ENCODE measurements at places on chromosomes 5 and 9. TPM values are rescaled to one million over a fixed set of nuclear protein-coding genes. Genes with fewer than 3 reads are reported as not detected.

- DNase-seq, result no peak
Measured at GRCh38 chr5:122937914-122938313, 92.5 kb downstream of the SNX24 start.

DNA sequence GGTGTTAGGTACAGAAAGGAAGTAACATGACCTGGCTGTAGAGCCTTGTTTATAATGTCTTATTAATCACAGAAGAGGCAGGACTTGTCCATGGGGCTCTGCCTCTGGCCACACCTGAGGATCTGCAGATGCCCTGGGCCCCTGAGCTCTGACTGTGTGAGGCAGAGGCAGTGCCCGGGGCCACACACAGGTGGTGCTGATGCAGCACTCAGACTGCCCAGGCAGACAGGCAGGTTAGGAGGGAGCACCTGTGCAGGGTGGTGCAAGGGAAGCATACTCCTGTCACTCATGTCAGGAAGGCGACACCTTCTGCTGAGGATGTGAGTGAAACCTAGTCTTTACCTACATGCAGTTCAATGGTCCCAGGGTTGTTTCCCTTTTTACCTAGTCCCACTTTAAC lies 88.7 kb downstream of the CFAP90 start:
- no peak for DNase-seq

Gene LRRC70
- 7.6 TPM for polyA plus RNA-seq

DNA sequence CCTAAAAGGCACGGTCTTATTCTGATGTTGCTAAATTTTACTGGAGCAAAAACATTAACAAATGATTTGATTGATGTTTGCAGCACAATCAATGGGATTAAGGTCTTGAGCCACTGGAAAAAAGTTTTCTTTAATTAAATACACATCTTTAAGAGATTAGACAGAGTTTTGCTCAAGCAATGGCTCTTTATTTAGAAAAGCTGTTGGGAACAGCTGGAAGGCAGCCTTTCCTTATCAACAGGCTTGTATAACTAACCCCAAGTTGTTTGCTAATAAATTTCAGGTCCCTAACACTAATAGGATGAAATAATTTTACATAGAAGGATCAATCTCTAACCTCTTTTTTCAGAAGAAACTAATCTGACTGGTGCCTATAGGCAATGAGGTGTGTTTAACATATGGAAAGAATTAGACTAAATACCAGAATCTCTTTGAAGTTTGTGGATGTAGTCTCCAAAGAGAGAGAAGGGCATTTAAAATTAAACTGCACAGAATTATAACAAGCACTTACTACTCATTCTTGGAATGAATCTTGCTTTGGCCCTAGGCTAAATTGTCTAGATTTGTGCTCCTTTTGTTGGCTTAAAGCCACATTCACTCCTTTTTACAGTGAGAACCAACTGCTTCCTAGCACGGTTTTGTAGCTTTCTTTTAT lies 67.3 kb upstream of the TNFAIP8 start:
- no peak for DNase-seq

DNA sequence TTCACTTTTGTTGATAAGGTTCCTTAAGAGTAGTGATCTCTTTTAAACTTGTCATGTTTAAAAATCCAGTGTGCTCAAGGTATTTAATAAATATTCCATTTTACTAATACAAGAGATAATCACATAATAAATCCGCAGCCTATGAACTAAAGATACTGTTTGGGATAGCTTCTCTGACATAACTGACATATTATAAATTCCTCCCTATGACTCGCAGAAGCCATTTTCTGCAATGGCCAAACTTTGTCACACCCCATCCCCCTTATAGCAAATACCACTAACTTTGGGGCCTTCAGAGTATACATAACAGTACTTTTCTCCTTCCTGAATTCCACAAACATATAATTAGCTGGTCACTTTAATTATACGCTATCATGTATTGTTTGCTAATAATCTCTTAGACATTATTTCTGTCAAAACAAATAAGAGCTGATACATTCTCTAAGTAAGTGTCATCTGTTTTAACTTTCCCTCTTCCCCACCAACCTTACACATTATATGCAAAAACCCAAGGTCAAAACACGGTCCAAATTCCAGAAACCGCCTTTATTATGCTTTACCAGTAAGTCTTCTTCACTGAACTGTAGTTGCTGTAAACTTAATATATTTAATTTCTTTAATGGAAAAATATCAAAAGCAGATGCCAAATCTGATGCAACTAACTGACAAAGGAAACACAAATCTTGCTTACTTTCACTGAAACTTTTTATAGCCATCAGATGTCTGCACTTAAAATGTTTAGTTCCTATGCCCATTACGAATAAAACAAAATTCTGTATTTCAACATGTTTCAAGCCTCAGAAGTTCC lies 971 bp downstream of the TMEM267 start:
- DNase-seq, result peak; percentile 2

DNA sequence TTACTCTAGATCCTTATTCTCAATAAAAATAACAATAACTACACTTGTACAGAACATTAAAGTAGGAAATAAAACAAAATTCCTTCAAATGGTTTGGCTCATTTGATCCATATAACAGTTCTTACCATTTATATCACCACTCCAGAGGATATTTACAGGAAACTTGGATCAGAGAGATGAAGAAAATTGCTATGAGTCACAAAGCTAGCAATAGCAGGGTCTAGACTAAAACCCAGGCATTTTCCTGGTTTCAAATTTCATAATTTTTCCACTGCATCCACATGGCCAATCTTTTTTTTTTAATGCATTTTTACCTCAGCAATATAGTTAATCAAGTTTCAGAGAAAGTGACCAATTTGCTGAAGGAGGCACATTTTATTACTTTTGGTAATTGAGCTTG lies 299.2 kb downstream of the ELAVL2 start:
- no peak for DNase-seq

DNA sequence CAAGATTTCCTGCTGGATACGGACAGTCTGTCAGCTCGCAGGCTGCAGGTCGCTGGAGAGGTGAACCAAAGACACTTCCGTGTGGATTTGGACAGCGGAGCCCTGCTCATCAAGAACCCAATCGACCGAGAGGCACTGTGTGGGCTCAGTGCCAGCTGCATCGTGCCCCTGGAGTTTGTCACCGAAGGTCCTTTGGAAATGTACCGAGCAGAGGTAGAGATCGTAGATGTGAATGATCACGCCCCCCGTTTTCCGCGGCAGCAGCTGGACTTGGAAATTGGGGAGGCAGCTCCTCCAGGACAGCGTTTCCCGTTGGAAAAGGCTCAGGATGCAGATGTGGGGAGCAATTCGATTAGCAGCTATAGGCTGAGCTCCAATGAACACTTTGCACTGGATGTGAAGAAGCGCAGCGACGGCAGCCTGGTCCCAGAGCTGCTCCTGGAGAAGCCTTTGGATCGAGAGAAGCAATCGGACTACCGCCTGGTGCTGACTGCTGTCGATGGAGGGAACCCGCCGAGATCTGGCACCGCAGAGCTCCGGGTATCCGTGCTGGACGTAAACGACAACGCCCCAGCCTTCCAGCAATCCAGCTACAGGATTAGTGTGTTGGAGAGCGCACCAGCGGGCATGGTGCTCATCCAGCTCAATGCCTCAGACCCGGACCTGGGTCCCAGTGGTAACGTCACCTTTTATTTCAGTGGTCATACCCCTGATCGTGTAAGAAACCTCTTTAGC lies 658 bp downstream of the PCDHGC4 start:
- no peak for DNase-seq

DNA sequence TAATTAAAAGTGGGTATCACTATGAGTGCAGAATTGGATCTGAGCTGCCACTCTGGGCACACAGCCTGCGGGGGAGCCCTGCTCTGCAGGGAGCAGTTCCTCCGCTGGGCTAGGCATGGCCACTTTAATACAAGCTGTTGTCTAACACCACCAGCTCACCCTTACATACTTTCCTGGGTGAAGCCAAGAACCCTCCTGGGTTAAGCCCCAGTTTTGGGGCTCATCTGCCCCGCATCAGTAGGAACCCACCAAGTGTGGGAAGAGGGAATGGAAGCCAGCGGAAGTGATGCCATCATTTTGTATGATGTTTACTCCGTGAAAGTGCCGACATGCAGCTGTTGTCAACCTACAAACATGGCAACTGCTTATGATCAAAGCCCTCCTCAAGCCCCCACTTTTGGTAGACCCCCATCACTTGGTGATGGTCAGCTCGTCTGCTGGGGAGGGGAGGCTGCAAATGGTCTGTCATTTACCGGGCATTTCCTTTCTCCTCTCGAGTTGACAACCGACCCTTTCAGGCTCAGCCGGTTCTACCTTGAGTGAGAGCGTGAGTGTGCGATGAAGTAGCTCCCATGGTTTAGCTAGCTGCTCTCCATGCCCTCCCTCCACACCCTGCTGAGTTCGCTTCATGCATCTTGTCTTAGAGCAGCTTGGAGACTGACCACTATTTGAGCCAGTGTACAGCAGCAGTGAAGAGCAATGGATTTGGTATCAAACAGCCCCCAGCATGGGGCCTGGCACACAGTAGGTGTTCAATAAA lies 95.3 kb upstream of the IER5L start:
- peak; percentile 19 for DNase-seq

GRCh38 chr5:172493002-172493401 lies 38.7 kb upstream of the SH3PXD2B start:
- no peak for DNase-seq

- DNase-seq, result no peak
Measured at GRCh38 chr5:53827211-53827651, 266.8 kb downstream of the NDUFS4 start.
